NCI-H1417 (cell line): ENCODE measurements at places on chromosomes 12 and 14.

GRCh38 chr14:47917344-47917954, 242.0 kb upstream of the MDGA2 start:
- DNase-seq = peak; percentile 63

DNA sequence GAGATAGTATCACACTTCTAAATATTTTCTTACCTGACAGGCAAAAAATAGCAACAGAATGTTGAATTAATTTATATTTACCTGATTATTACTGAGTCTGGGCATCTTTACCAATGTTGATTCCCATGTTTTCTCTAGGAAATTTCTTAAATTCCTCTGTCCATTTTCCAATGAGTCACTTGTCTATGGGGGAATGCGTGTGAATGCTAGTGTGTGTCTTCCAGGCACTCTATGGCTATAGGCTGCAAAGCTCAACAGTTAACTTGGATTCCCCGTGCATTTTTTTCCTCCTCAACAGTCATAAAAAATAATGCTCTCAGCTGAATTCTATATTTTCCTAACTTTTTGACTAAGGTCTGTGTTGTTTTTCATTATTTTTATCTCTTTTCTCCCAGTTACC, 1385.8 kb upstream of the FLRT2 start:
- no peak for DNase-seq

- DNase-seq = no peak
These were observed 113.9 kb downstream of the NDUFA12 start for GRCh38 chr12:94889445-94890210.

DNA sequence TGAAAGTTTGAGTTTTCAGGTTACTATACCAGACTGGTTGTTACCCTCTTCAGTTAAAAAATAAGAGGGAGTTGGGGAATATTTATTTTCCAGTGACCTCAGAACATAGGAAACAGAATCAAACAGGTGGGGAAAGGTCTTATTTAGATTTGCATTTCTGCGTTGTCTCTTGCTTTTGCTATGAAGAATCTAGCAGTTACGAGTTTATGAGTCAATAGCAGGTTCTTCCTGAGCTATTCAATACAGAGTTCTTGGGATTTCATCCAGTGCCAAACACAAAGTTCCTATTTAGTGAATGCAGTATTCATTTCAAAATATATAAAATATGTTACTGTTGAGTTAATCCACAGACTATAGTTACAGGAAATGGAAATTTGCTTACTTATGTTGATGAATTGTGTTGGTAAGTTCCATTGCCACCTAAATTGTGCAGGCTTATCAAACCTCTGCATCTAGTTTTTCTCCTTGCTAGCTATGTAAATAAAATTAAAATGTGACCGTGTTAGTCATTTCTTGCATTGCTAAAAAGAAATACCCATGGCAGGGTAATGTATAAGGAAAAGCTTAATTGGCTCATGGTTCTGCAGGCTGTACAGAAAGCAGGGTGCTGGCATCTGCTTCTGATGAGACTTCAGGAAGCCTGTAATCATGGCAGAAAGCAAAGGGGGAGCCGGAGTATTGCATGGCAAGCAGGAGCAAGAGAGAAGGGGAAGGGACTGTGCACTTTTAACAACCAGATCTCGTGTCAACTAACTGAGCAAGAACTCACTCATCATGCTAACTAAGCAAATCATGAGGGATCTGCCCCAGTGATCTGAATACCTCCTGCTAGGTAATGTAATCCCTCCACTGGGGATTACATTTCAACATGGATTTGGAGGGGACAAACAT, 110.2 kb downstream of the KTN1 start:
- DNase-seq = no peak

GRCh38 chr14:104579507-104579906, at the start of gene C14orf180:
Gene C14orf180, plus strand, starts transcription at chr14:104579764. Its CDS starts 6,667 bp downstream, at chr14:104586431.
- peak; percentile 46 for DNase-seq

DNA sequence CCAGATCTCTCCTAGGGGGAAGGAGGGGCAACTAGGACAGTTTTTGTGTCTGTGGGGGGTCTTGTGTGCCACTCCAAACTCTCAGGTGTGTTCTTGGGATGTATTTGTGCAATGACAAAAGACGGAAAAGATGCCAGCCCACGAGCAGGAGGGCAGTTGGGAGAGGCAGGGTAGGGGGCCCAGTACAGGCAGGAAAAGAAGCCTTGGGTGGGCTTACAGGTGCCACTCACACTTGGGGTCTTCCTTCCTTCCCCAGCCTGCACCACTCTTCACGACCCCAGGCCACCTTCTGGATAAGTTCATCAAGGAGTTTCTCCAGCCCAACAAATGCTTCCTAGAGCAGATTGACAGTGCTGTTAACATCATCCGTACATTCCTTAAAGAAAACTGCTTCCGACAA, 24.4 kb downstream of the OAS2 start:
- DNase-seq = no peak

DNA sequence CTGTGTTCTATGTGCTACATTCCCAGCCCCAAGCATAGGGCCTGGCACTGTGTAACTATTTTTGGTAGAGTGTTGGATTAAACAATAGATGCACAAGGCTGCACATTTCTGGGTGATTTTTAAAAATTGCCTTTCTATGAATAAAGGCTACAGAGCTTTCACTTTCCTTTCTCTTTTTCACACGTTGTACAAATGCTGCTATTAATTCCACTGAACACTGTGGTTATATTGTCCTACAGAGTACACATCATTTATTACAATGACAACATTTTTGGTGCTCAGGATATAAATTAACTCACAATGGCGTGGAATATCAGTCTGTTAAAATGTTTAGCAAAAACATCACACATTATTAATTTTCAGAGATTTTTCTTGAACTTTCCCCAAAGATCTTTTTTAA, 3.6 kb upstream of the EML1 start:
- DNase-seq = no peak

- peak; percentile 75 for DNase-seq
These were observed 14.7 kb downstream of the GPR132 start for GRCh38 chr14:105050551-105050897.

DNA sequence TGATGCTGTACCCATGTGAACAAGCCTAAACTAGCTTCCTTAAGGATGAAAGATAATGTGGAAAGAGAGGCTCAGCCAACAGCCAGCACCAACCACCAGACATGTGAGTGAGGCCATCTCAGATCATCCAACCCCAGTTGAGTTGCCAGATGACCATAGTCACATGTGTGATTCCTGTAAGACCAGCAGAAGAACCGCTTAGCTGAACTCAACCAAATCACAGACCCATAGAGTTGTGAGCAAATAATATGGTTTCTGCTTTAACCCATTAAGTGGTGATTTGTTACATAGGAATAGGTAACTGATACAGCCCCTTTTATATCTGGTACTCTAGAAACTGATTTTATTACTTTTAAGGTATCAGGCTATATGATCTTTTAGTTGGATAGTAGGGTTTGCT, 17.6 kb upstream of the ELK3 start:
- DNase-seq = no peak

DNA sequence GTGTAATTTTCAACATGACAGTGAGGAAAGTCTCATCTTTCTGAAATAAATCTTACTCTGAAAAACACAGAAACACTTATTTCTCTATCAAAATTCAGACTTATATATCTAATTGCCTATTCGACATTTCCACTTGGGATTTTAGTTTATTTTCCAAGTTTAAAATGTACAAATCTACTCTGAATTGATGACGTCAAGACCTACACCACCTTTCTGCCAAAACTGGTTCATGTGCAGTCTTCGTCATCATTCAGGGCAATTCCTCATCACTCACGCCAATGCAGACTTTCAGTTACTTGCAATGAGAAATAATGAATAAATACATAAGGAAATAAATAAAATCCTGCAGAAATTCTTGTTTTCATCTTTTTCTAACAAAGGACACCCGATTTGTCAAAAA, 843.8 kb downstream of the C12orf50 start:
- DNase-seq = no peak

DNA sequence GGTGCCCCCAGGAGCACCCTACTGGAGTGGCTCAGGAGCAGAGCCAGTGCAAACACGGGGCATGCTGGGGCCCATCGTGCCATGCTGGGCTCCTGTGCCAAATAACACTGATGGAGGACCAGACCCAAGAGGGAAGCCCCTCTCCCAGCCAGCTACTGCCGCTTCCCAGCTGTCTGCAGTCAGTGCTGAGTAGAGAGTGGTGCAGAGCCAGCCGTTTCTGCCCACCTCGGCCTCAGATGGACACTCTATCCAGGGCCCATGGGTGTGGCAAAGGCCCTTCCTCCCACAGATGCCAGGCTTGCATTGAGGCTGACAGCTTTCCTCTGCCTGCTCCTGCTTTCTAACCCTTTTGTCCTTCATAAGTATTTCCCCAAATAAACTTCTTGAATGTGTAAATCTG, 13.2 kb downstream of the CLBA1 start:
- no peak for DNase-seq

DNA sequence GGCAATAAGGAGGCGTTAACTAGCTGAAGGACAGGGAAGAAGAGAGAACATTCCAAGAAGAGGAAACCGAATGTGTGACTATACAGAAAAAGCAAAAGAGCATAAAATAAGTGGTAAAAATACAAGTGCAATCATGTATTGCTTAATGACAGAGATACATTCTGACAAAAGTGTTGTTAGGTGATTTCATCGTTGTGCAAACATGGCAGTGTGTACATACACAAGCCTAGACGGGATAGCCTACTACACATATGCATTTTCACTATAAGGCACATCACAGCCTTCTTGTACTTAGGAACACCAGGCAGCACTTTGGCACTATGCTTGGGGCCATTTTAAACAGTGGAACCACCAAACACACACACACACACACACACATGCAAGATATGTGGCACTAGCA, 299.3 kb downstream of the BCAT1 start:
- no peak for DNase-seq

- no peak for DNase-seq
These were observed 5.1 kb upstream of the NELL2 start for GRCh38 chr12:44881197-44881596.

- DNase-seq = no peak
These were observed 97.3 kb downstream of the DERA start for GRCh38 chr12:16008421-16008824.

DNA sequence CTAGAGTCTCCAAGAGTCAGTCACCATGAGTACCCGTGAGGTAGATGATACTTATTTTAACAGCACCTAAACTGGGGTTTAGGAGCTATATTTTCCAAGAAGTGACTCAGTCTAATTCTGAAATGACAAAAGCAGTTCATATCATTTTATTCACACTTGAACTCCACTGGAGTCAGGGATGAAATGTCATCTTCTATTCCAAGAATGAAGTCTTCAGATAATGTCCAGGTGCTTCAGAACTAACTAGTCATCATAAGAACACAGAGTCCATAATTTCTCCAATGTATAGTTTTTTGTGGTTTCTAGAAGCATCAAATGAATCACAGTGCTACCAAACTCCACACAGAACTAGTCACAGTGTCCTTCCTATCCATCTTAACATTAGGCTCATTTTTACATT, 13.3 kb downstream of the DNM1L start:
- DNase-seq = no peak

- DNase-seq = no peak
These were observed 19.3 kb downstream of the PPP2R5E start for GRCh38 chr14:63523735-63524426.

- no peak for DNase-seq
These were observed 787.3 kb downstream of the VRK1 start for GRCh38 chr14:97584528-97584927.

GRCh38 chr12:11026118-11026517, 3.7 kb upstream of the TAS2R19 start:
- no peak for DNase-seq

DNA sequence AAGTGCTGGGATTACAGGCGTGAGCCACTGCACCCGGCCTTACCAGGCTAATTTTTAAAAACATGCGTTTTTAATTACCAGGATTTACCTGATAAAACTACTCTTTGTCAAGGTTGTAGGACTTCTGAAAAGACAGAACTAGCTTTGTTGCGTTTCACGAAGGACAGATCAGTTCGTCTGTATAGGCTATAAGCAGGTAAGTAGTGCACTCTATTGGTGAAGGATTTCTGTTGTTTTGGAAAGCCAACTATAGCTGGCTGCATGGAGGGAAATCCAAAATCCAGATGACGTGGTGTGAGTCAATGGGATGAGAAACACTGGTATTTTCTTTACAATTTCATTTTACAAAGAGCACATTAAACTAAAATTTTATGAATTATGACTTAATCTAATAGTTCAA, 14.6 kb downstream of the GNPNAT1 start:
- DNase-seq = no peak

DNA sequence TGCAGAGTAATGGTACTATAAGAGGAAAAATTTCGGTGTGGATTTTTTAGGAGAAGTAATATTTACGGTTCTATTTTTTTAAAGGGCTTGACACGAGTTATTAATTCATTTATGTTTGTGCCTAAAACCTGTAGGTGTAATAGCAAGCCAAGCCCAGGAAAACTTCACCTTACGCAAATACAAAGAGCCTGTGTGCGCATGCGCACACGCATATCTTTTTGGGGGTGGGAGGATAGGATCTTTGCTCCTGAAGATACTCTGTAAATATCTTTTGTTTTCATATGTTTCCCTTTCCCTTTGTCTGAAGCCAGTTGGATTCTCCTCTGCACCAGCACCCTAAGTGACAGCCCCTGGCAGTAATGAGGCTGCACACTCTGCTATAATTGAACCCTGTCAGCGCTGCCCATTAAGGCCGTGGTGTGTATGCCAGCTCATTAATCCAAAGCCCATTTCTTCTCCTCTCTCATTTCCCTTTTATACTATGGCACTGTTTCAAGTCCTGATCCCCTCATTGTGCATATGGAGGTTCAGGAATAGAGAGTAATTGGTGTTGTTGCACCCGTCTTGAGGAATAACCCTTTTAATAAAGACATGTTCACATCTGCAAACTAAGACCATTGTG, 327.2 kb upstream of the E2F7 start:
- DNase-seq = peak; percentile 77

DNA sequence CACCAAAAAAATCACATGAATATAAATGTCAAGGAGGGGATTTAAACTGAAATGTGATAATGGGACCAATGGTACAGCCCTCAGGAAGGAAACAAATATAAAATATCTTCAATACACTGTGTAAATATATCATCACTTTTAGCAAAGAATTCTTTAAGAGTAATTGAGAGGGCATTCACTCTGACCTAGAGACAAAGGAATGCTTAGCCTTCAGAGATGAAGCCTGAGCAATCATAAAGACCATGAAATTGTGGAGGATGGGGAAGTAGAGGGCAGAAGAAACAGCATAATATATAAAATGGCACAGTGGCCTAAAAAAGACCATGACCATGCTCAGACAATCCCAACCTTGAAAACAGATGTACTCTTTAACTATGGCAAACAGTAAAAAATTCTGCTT, 20.4 kb downstream of the YAF2 start:
- DNase-seq = no peak

DNA sequence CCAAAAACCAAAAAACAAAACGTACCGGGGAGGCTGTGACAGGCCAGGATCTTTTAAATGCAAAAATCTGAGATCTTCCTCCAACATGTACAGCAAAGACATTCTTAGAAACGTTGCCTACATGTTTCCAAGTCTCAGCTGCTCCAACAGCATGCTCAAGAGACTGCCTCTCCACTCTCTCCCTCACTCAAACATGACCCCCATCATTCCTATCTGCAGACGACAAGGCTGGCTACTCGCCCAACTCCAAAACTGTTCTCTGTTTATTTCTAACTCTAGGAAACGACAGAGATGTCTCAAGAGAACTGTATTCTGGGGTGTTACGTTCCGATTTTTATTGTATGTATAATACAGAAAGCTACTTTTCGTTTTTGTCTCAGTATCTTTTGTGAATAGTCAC, 57.5 kb upstream of the TMCC3 start:
- DNase-seq = no peak
